HS-5 (cell line): ENCODE measurements at places on chromosomes 11 and 22.

- no peak for DNase-seq
These were observed 571 bp downstream of the FAR1 start for GRCh38 chr11:13668957-13669521.

GRCh38 chr22:46815559-46815895, 53.1 kb downstream of the TBC1D22A start:
- DNase-seq: no peak

DNA sequence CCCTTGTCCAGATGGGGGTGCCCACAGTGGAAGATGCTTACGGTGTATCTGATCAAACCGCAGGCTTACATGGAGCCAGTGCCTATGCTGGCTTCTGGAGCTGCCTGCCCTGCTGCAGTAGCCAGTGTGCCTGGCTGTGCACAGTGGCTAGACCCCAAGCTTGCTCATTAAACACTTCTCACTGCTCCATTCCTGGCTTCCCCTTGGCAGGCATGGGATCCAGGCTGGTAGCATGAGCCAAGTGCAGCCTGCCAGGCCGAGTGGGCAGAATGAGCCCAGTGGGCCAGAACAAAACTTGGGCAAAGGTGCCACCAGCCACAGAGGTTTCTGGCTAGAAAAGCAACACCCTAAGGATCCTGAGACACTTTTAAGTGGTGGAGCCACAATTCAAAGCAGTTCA, 55.4 kb upstream of the B3GNT6 start:
- DNase-seq: no peak

GRCh38 chr22:22478470-22478869, 30.1 kb downstream of the ZNF280B start:
- DNase-seq: no peak

DNA sequence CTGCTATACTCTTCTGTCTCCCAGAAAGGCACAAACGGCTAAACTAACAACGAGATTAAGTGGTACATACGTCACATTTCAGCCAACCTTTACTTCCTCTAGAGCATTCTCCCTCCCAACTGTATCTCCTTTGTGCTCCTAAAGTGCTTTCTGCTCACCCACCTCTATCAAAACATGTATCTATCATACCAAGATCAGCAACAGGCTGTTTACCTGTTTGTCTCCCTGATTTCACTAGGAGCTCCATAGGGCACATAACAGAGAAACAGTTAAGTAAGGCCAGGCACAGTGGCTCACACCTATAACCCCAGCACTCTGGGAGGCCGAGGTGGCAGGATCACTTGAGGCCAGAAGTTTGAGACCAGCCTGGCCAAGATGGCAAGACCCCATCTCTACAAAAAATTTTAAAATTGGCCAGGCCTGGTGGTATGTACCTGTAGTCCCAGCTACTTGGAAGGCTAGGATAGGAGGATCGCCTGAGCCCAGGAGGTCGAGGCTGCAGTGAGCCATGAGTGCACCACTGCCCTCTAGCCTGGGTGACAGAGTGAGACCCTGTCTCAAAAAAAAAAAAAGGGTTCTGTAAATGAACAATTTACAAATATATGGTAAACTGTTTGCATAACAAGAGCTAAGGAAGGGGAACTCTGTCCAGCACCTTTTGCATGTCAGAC, 2.8 kb downstream of the NDUFC2 start:
- no peak for DNase-seq

DNA sequence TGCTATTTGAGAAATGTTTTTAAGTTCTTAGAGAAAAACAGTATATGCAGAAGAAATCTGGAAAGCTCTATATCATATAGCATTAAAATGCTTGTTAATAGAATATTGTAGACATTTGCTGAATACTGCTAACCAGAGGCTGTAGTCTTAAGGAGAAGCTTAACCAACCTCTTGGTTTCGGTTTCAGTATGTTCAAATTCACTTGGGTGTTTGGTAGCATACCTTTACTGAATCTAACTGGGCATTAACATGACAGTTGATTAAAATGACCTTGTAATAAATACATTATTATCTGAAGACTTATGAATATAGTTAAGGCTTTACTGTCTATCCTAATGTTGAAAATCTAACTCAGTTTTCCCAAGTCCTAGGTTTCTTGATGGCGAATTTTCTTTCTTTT, 5.4 kb downstream of the PCF11 start:
- no peak for DNase-seq

DNA sequence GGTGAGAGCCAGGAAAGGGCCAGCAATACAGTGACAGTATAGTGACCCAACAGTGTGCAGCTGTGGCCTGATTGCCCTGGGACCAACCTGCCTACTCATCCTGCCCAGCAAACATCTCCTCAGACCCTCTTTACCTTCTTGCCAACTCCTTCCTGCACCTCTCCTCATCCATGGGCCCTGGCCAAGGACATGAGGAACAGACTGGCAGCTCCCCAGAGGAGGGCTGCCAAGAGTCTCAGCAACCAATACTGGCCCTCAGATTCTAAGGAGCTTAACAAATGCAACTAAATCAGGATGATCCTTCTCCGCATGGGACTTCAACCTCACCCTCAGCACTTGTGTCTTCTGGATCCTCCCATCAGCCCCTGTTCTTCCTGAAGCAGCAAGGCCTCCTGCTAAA, 77.0 kb downstream of the RPL27A start:
- no peak for DNase-seq

DNA sequence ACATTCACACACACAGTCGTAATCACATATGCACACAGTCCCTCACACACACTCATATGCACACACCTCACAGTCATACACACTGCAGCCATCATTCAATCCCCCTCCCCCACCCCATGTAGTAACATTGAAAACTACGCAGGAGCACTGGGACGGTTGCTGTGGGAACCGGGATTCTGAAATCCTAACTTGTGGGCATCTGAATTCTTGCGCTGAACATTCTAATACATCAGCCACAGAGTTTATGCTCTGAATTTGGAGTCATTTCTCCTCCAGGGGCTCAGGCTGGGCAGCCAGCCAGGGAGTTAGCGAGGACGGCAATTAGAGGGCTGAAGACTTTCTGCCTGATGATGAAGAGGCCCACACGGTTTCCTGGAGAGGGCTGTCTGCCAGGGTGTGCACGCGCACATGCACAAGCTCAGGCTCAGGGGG, 32.7 kb downstream of the CD6 start:
- DNase-seq: no peak
